ENCODE measurements at places on chromosomes 12 and 14. TPM values are rescaled to one million over a fixed set of nuclear protein-coding genes. Genes with fewer than 3 reads are reported as not detected.

MTHFD1 gene
- total RNA-seq = 49.3 TPM

PTHLH gene
- total RNA-seq = not detected

IKZF4 gene
- total RNA-seq = 2.1 TPM

PLXNC1 gene
- 13.4 TPM for total RNA-seq

PAX9 gene
- not detected for total RNA-seq

RNASE7 gene
- not detected for total RNA-seq

PIK3C2G gene
- not detected for total RNA-seq

ENDOU gene
- not detected for total RNA-seq

LRRC43 gene
- total RNA-seq = 0.24 TPM

SELPLG gene
- not detected for total RNA-seq

LRCOL1 gene
- not detected for total RNA-seq

LMNTD1 gene
- total RNA-seq = not detected

GPR135 gene
- total RNA-seq = 3.1 TPM

B4GALNT3 gene
- total RNA-seq = 30.8 TPM

DAO gene
- not detected for total RNA-seq

GSKIP gene
- total RNA-seq = 48.4 TPM

RIPK3 gene
- not detected for total RNA-seq

TC2N gene
- total RNA-seq = 3.8 TPM

DENND5B gene
- 21.2 TPM for total RNA-seq

PRKD1 gene
- 8.1 TPM for total RNA-seq

WDHD1 gene
- total RNA-seq = 62.3 TPM

RNU4-1 gene
- total RNA-seq = under 0.01 TPM

ACRBP gene
- 2.7 TPM for total RNA-seq

RIMBP2 gene
- total RNA-seq = 0.84 TPM
